ENCODE measurements at places on chromosomes 5 and 9.

- no peak for DNase-seq
Measured at GRCh38 chr9:29332789-29333188, 1759.5 kb upstream of the C9orf72 start.

DNA sequence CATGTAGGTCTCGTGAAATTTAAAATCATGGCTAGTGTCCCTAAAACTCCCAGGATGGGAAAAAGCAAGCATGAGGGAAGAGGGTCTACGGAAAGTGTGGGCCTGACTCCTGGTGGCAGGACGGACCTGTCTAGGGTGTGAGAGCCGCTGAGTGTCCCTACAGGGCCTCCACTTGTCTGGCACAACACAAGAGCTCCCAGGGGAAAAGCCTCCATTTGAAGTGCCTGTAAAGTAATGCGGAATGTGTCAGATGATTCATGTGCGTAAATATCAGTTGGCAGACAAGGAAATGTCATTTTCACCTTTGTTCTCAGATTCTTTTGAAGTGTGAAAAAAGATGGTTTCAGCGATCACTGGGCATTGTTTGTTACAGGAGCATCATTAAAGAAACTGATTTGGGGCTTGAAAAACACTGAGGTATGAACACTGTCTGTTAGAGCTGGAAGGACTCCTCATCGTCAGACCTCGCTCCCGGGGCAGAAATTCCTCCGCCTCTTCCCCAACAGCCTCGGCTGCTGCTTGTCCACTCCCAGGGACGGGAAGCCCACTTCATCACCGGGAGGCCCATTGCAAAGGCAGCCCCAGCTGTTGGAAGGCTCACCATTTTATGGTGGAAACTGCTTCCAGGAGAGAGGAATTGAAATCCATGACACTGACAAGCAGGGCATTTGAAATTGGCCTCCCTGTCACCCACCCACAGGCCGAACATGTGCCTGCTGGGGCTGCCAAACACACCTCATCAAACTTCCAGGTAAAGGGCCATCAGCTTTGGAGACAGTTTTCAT lies 240.8 kb downstream of the FSTL4 start:
- no peak for DNase-seq

DNA sequence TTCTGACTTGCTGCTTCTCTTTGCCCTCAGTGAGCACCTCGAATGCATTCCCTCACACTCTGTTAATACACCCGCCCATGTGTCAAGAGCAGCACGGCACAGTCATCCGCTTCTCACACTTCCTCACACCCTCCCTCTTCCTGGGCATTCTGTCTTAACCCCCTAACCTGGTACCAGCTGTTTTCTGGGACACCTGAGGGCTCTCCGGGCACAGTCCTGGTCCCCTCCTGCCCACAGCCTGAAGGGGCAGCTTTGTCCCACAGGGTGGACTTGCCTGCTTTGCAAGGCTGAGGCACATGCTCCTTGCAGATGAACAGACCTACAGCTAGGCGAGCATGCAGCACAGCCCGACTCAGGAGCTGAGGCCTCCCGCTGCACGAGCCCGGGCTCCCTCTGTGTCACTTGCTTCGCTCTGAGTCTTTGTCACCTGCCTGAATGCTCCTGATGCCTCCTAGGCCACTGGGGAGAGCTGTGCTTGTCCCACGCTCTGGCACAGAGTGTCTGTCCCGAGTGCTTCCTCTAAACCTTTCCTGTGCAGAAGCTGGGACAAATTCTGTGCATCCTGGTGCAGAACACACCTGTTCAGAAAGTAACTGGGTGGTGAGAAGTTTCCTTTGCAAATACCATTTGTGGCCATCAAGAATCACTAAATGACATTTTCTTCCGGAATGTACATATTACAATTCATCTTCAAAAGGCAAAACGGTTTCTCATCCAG lies 47.8 kb downstream of the AHRR start:
- no peak for DNase-seq

DNA sequence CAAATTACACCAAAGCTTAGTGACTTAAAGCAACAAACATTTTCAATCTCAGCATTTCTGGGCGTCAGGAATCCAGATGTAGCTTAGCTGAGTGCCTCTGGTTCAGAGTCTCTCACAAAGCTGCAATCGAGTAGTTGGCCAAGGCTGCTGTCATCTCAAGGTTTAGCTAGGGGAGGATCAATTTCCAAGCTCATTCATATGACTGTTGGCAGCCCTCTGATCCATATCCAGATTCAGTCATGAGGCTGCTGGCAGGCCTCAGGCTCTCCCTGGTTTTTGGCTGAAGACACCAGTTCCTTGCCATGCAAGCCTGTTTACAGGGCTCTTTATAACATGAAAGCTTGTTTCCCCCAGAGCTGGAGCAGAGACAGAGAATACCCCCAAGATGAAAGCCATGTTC lies 419.5 kb upstream of the TLE4 start:
- no peak for DNase-seq

DNA sequence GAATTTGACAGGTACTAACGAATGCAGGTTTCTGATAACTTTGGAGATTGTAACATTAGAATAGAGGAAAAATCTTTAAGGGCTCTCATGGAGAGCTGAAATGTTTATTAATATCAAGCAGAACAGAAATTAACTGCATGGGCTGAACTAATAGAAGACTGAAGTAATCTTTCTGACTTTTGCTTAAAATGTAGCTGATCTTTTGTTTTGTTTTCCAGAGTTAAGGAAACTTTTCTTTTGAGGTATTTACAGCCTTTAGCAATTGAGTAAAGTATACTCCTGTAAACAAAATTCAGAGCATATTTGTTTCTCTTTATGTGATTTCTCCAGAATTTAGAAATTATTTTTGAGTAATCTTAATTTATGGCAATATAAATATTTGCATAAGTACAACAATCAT lies 43.9 kb downstream of the SHC3 start:
- no peak for DNase-seq

DNA sequence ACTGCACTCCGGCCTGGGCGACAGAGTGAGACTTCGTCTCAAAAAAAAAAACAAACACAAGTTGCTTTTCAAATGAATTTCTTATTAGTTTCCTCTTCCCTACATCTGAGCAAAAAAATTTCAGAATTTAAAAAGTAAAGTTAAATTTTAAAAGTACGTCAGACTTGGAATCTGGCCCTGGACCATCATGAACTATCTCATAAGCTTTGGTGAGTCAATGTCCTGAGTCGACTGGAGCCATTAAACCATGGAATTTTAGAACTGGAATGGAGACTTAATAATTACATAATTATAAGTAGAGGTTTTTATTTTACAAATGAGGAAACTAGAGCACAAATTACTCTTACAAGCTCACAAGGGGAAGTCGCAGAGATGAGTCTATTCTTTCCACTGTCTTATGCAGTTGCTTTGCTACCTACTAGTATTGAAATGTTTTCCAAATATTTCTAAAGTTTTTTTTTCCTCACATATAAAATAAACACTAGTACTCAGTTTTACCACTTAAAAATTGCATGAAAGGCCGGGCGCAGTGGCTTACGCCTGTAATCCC lies 98.0 kb upstream of the ZNF608 start:
- no peak for DNase-seq

- peak; percentile 9 for DNase-seq
Measured at GRCh38 chr9:115234094-115234493, 116.1 kb upstream of the TNC start.

DNA sequence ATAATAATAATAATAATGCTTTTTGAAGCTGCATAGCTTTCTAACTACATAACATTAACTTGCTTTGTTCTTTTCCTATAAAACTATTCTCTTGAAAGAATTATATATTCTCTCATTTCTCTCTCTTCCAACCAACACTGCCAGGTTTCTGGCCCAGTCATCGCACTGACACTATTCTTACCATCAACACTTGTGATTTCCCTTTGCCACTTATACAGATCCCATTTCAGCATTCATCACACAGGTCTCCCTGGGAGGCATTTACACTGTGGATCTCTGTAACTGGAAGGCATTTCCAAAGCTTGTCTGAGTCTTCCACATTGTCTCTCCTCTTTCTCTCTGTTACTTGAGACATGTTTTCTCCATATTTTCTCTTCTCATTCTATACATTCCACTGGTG lies 777.8 kb upstream of the ACO1 start:
- DNase-seq = no peak

DNA sequence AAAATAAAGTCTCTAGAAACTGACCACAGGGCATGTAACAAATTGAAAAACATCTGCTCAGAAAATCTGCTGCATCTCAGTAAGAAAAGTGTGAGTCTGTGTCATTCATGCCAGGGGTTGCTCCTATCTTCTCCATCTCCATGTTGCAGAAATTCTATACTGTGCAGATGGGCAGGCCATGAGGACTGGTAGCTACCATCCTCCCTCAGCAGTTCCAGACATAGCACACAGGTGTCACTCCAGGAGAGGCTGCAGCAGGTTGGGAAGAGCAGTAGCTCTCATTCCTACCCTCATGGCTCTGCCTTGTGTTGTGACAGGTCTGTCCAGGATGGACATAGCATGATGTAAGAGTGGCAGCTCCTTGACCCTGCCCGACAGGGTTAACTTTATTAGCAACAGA lies 173.4 kb downstream of the NDUFS4 start:
- DNase-seq = no peak

DNA sequence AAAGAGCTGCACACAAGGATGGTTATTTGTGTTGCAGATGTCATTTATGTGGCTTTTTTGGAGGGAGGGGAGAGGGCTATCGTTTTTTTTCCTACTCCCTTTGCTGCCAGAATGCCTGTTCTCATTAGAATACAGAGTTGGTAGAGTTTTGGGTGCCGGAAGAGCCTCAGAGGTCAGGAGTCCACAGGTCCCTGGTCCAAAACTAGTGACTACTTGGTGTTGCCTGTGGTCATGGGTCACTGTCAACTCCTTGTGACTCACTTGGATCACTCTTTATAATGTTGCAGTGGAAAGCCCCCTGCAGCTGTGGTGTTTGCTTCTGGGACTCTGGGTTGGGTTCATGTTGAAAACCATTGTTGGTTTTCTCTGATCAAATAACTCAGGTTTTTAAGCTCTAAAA lies 131.4 kb downstream of the MAST4 start:
- DNase-seq = no peak

DNA sequence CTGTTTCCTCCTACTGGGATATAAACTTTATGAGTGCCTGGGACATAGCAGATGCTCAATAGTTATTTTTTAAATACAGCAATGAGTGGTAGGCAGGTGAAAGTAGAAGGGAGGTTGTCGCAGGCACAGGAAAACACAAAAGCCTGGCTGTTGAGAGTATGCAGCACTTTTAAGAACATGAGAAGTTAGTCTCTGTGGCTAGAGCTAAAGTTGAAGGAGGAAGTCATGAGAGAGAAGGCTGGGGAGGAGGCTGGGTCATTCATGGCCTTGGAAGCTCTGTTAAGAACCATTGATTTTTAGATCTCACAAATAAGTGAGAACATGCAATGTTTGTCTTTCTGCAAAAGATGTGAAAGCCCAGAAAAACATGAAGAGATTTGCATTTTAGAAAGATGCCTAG lies 126.7 kb downstream of the PRKACG start:
- DNase-seq = no peak

GRCh38 chr5:139764886-139765408 lies 30.7 kb upstream of the PSD2 start:
- DNase-seq = no peak

DNA sequence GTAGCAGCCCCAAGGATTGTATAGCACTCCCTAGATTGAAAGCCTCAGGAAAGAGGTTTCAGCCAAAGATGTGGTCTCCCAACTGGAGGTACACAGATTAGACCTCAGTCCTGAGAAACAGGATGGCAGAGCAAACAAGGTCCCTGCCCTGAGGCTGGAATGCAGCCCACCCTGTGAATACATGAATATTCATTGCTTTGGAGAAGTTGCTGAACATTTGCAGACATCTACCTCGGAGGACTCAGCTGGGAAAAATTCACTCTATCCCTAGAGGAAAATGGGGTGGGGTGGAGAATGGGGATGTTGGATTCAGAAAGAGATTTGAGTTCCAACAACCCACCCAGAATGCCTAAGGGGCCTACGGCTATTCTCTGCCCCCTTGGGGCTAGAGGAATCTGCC lies 129.4 kb downstream of the SLIT3 start:
- no peak for DNase-seq

- no peak for DNase-seq
Measured at GRCh38 chr9:13568841-13569601, 289.5 kb upstream of the MPDZ start.

GRCh38 chr5:16981700-16982099 lies 45.6 kb upstream of the MYO10 start:
- DNase-seq = no peak

GRCh38 chr5:106451998-106452397 lies 1218.7 kb downstream of the EFNA5 start:
- no peak for DNase-seq

- no peak for DNase-seq
Measured at GRCh38 chr9:116953271-116953670, 266.2 kb downstream of the TRIM32 start.

- no peak for DNase-seq
Measured at GRCh38 chr5:35788724-35789123, 68.0 kb upstream of the IL7R start.

GRCh38 chr9:12846035-12846434 lies 71.2 kb downstream of the LURAP1L start:
- no peak for DNase-seq

- peak; percentile 87 for DNase-seq
Measured at GRCh38 chr9:98989036-98990000, 45.6 kb downstream of the COL15A1 start.

DNA sequence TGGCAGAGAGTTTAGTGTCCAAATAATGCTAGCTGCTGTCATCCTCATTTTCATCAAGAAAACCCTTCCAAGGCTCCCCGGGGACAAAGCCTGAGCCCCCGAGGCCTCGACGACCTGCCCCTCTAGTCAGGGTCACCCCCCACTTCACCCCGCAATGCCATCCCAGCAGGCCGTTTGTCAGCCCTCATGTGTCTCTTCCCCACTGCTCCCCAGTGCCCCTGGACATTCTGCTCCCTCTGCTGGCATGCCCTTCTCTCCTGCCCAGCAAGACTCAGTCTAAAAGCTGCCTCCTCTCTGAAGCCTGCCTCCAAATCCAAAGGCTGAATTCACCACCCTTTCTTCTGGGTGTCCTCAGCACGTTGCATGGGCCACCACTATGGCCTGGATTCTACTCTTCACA lies 59.3 kb downstream of the PAX5 start:
- no peak for DNase-seq

DNA sequence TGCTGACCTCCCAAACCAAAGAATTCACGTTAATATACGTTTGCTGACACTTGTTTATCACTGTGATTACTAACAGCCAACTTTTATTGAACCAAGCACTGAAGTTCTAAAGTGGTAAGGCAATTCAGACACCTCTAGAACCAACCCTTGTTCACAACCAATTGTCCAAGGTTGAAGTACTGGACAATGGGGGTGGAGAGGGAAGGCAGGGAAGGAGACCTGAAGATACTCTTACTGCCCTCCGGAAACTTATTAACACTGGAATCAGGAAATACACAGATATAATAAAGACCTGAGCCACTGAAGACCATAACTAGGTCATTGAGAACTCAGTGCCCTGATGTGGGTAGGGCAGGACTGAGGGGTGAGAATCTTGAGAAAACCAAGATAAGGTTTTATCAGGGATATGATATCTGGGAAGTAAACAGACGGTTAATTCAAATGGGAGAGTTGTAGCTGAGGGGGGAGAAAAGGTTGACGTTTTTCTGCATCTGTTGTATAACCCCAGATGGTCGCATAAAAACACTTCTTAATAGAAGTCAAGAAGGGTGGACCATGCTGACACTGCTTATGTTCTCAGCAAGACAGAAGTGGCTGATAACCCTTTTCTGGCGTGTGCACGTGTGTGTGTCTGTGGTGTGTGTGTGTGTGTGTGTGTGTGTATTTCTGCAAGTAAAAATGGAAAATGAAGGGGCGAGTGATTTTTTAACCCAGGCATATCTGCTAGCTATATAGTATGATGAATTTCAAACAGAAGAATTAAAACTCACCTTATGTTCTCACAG lies 125.9 kb downstream of the LHFPL2 start:
- DNase-seq = no peak

- DNase-seq = no peak
Measured at GRCh38 chr5:4939042-4939781, 200.9 kb upstream of the ADAMTS16 start.

All from T1000 (cell line).